ENCODE measurements at places on chromosomes 16 and 17.

DNA sequence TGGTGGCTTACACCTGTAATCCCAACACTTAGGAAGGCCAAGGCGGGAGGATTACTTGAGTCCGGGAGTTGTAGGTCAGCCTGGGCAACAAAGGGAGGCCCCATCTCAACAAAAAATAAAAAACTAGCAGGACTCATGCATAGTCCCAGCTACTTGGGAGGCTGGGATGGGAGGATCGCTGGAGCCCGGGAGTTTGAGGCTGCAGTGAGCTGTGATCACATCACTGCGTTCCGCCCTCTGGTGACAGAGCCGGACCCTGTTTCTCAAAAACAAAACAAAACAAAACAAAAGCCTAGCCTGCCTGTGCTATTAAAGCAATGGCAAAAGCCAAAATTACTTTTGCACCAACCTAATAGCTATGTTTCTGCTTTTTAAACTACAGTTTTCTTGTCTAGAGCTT lies 1.5 kb downstream of the FCSK start:
- DNase-seq, result no peak

- DNase-seq, result no peak
Observed at GRCh38 chr16:12611916-12612597, 191.6 kb downstream of the CPPED1 start.

DNA sequence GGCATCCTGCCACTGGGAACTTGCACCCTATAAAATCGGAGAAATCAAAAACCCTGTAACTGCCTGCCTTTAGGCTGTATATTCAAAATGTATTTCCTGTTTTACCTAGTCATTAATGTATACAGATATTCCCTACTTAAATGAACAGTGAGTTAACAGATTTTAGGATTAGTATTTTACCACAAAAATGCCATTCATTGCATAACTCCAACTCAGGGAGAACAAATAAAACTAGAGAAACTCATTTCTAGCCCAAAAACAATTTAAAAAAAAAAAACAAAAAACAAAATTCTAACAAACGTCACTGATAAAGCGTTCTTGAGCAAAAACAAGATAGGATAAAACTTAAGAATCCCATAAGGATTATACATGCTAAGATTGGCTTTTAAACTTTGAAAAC lies 3.7 kb upstream of the DHX33 start:
- no peak for DNase-seq

GRCh38 chr16:27929818-27930217 lies 133.7 kb downstream of the GSG1L start:
- DNase-seq, result no peak

- DNase-seq, result no peak
Observed at GRCh38 chr17:49762151-49762941, 1.6 kb downstream of the FAM117A start.

GRCh38 chr16:65463652-65464260 lies 341.9 kb upstream of the CDH11 start:
- DNase-seq, result peak; percentile 46

- no peak for DNase-seq
Observed at GRCh38 chr17:37750292-37750691, 5.4 kb upstream of the HNF1B start.

- no peak for DNase-seq
Observed at GRCh38 chr17:10631048-10631700, 25.9 kb downstream of the MYH3 start.

GRCh38 chr17:41544491-41544892 lies 16.4 kb upstream of the KRT19 start:
- DNase-seq, result peak; percentile 63

DNA sequence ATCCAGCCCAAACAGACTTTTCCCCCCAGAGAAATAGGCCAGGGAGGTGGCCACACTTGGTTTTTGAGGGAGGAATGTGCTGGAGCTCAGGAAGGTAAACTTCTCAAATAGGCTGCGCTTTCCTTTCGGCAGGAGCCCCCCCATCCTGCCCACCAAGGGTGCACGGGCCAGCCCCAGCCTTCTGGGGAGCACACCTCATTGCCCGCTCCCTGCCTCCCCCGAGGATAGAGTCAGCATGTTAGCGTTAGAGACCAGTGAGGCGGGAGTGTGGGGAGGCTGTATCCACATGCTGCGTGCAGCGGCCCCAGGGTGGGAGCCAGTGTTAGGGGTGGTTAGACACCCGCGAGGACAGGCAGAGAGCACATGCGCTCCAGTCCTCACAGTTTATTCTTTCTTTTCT lies 42.3 kb downstream of the PIPOX start:
- no peak for DNase-seq

DNA sequence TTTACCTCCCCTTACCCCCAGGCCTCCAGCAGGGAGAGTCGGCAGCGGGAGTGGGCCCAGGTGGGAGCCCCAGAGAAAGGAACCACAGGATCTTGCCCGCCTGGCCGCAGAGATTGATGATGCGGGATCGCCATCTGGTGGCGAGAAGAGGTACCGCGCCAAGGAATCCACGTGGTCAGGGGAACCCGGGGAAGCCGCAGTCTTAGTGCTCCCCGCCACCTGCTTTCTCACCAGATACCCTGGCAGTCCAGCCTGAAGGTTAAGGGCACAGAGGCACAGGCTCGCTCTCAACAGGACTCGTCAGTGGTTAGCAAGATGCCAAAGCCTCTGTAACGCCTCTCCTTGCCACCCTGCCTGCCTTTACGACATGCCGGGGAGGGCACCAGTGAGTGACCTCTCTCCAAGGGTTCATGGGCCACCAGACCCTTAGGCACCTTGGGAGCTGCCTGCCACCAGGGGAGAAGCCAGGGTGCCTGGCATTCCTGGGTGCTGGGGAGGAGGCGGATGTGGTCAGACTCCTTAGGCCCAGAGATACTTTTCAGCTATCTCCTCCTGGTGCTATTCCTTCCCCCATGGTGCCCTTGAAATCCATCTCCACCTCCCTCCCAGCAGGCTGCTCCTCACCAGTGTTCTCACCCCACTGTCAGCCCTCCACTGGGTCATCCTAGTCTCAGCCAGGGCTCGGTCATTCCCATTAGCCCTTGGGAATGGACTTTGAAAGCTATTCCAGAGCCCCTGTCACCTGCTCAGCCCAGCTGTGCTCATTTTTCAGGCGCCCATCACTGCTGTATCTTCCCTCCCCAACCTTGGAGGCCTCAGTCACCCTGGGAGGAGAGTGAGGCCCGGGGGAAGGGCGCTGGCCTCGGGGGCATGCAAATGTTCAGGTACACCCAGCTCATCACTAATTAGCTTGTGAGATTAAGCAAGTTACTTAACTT lies 5.5 kb upstream of the RHBDF2 start:
- DNase-seq, result peak; percentile 90

All from tongue (tissue), 3 donors.